ENCODE measurements at places on chromosomes 11 and 22. TPM values are rescaled to one million over a fixed set of nuclear protein-coding genes. Genes with fewer than 3 reads are reported as not detected.

GRCh38 chr11:124646148-124646547 is 23.5 kb downstream of the TBRG1 start:
- DNase-seq, result no peak

The GGTLC2 gene
- polyA plus RNA-seq, result not detected

DNA sequence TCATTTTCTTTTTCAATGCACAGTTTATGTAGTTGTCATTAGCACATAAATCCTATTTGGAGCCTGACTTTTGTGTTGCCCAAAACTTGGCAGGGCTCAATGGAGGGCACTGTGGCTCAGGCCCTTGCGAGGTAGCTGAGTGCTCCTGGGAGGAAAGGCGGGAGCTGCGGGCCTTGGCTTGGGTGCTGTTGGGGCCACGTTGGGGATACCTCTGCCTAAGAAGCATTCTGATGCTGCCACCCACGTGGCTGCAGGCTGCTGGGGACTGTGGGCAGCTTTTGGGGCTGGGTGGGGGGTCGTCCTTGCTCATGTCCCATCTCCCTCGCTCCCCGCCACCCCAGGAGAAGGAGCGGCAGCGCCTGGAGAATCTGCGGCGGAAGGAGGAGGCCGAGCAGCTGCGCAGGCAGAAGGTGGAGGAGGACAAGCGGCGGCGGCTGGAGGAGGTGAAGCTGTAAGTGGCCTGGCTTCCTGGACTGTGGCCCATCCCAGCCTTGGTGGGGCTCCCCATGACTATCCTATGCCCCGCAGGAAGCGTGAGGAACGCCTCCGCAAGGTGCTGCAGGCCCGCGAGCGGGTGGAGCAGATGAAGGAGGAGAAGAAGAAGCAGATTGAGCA is 20.9 kb downstream of the INCENP start:
- DNase-seq, result no peak

The GLYATL2 gene
- polyA plus RNA-seq, result 1.4 TPM

- DNase-seq, result no peak
Measured at GRCh38 chr11:119378851-119379465, 2.5 kb downstream of the USP2 start.
